Ureter (tissue), 1 donor: ENCODE measurements at places on chromosomes 6 and 20. TPM values are rescaled to one million over a fixed set of nuclear protein-coding genes. Genes with fewer than 3 reads are reported as not detected.

- no peak for DNase-seq
Measured at GRCh38 chr6:131819572-131820124, 11.8 kb downstream of the ENPP1 start.

GRCh38 chr6:28003059-28003458, 46.0 kb downstream of the OR2B6 start:
- DNase-seq = no peak

GRCh38 chr20:57940868-57941522, 231.2 kb upstream of the PMEPA1 start:
- no peak for DNase-seq

- DNase-seq = no peak
Measured at GRCh38 chr20:35952480-35953386, 1.6 kb downstream of the SCAND1 start.

Gene GPX5
- not detected for total RNA-seq

Gene MCHR2
- not detected for total RNA-seq

Gene MBOAT1
- 25.0 TPM for total RNA-seq

Gene TBX18
- 84.1 TPM for total RNA-seq

Gene SLC22A3
- total RNA-seq = 8.5 TPM
